ENCODE measurements at places on chromosomes 5 and 9. TPM values are rescaled to one million over a fixed set of nuclear protein-coding genes. Genes with fewer than 3 reads are reported as not detected.

The MLANA gene
- not detected for total RNA-seq

The OR2Y1 gene
- not detected for total RNA-seq

The SHISAL2B gene
- not detected for total RNA-seq

The ACTBL2 gene
- not detected for total RNA-seq

The GKAP1 gene
- total RNA-seq: 32.7 TPM

The PCDHGB3 gene
- total RNA-seq: 3.1 TPM

The RANBP3L gene
- total RNA-seq: 2.3 TPM

- no peak for DNase-seq
These were observed 6.0 kb downstream of the RNF44 start for GRCh38 chr5:176530983-176531901.

GRCh38 chr9:128321879-128322403 lies 306 bp downstream of the TRUB2 start:
- no peak for DNase-seq

- no peak for DNase-seq
These were observed 54.4 kb downstream of the IRX2 start for GRCh38 chr5:2697041-2697440.

- DNase-seq: no peak
These were observed 19.3 kb downstream of the DMRT3 start for GRCh38 chr9:995781-996180.

- peak; percentile 45 for DNase-seq
These were observed 1.4 kb upstream of the HSDL2 start for GRCh38 chr9:112378328-112379176.

DNA sequence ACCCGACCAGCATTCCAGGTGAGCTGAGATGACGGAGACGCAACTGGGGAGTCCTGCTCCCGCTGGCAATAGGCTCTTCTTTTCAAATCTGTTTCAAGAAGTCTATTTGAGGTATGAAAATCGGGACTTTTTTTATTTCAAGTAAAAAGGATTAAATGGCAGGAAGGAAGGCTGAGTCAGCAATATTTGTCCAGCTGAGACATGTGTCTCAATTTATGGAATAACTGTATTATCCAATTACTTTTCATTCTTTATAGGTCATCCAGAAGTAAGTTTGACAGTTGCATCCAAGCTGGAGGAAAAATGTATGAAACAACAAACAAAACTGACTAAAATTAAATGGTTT lies 221.1 kb downstream of the NR2F1-AS1 start:
- no peak for DNase-seq

GRCh38 chr5:175235251-175235960 lies 208.6 kb downstream of the DRD1 start:
- DNase-seq: no peak

DNA sequence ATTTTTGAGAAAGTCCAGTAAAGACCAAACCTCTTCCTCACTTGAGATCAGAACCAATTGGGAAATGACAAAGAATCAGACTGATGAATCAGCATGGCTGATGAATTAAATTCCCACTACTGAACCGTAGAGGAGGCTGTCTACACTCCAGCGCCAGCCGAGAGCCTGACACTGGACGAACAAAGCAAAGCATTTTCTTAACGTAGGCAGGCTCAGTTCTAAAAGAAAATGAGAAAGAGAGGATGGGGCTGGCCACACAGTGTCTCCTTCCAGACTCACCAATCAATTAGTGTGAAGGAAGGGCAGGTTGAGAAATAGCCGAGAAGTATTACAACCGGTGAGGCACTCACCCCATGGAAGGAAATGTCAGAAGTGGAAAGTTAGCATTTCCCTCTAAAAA lies 49.4 kb downstream of the ITGA1 start:
- DNase-seq: peak; percentile 44

DNA sequence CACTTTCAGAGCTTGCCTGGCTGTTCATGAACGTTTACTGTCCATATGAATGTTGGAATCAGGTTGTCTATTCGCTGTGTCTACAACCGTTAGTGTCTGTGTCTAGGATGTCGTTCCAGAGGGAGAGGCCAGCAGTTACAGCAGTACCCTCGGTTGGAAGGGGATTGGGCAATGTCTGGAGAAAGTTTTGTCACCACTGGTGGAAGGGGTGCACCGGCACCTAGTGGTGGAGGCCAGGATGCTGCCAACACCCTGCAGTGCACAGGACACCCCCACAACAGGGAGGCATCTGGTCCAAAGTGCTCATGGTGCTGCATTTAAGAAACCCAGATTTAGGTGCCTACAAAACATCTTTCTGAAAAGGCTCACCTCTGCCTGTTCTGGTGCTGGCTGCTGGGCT lies 220.7 kb downstream of the FANCC start:
- no peak for DNase-seq

DNA sequence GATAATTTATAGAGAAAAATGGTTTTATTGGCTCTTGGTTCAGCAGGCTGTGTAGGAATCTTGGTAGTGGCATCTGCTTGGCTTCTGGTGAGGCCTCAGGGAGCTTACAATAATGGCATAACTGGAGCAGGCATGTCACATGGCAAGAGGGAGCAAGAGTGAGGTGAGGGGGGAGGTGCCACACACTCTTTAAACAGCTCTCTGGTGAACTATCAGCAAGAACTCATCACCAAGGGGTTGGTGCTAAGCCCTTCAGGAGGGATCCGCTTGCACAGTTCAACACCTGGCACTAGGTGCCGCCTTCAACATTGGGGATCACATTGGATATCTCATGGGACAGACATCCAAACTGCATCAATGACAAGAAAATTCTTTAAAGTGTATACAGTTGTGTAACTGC lies 10.5 kb downstream of the GPBP1 start:
- DNase-seq: no peak

GRCh38 chr9:11233696-11234095 lies 620.9 kb upstream of the PTPRD start:
- peak; percentile 59 for DNase-seq

DNA sequence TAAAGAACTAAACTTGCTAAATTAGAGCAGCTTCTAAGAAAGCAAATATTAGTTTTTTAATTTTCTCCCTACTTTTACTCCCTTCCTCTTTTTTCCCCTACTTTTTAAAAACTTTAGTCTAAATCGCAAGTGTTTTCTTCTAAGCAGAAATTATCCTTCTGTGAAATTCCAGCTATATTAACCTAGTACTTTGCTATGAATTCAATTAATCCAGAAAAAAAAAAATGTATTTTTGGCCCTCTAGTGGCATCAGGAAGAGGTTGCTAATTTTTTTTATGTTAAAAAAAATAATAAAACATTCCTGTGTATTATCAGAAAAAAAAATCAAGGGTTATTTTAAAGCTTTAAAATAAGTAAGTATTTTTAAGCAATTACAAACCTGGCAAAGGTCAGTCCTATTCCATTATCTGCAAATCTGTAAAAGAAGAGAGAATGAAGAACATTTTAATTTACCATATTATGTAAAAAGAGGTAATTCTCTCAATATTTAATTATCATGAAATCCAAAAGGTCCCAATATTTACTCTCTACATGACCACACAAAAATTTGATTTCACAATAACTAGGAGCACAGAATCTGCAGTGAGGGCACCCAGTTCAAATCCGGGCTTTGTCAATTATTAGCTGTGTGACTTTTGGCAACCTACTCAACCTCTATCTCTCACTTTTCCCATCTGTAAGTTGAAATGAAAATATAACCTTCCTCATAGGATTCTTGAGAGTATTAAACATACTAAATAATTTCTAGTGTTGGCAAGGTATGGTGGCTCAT lies 52.0 kb downstream of the CEMIP2 start:
- no peak for DNase-seq

- DNase-seq: no peak
These were observed 12.1 kb upstream of the PTAR1 start for GRCh38 chr9:69771775-69772418.

GRCh38 chr5:115844321-115844817 lies 2.6 kb downstream of the AP3S1 start:
- DNase-seq: peak; percentile 17
